T-helper 22 cell (primary cell): ENCODE measurements at places on chromosomes 4 and X.

DNA sequence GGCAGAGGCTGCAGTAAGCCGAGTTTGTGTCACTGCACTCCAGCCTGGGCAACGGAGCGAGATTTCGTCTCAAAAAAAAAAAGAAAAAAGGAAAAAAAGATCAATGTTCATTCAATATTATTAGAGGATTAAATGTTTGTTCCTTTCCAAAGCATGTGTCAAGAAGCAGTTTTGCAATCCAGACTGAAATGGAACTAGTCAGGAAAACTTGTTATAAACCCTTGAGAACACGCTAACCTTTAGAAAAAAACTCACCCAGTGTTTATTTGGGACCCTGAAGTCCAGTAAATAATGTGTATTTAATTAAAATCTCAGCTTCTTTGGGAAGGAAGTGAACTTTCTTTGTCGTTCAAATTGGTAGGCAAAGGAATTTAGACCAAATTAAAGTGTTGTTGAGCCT, 16.4 kb upstream of the PRSS12 start:
- no peak for DNase-seq

DNA sequence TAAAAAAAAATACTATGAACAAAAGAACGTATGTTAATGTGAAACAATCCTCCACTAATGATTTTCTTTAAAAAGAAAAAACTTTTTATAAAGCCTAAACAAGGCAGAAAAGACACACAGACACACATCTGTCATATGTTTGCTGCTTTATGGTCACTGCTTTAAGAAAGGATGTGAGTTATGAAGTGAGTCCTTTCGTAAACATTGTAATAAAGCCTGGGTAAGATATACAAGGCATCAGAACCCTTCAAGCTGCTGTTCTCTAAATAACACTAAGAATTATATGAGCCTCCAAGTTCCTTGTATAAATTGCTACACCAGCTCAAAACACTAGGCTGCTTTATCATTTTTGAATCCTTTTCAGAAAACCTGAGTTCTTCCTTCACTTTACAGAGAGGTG, 81.6 kb downstream of the FBXO8 start:
- DNase-seq = no peak

- DNase-seq = no peak
Measured at GRCh38 chrX:2631743-2632532, 59.2 kb upstream of the CD99 start.

DNA sequence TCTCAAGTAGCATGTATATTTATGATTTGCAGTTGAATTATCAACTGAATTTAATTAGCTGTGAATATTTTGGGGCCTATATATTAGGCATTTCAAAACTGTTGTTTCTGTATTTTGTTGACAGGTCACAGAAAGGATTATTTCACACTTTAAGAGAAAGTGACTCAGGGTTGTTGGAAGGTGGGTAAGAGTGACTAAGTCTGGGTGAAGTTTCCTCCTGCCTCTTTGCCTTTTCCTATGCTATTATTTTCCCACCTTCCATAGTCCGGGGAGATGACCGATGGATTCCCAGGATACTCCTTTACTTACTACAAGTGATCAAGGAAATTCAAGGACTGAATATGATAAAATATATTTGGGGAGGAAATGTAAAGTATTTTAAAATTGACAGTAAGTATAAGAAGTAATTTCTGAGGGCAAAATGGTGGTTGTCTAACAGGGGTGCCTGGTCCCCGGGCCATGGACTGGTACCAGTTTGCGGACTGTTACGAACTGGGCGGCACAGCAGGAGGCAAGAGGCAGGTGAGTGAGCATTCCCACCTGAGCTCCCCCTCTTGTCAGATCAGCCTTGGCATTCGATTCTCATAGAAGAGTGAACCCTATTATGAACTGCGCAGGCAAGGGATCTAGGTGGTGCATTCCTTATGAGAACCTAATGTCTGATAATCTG, 175.5 kb upstream of the GPRIN3 start:
- no peak for DNase-seq

DNA sequence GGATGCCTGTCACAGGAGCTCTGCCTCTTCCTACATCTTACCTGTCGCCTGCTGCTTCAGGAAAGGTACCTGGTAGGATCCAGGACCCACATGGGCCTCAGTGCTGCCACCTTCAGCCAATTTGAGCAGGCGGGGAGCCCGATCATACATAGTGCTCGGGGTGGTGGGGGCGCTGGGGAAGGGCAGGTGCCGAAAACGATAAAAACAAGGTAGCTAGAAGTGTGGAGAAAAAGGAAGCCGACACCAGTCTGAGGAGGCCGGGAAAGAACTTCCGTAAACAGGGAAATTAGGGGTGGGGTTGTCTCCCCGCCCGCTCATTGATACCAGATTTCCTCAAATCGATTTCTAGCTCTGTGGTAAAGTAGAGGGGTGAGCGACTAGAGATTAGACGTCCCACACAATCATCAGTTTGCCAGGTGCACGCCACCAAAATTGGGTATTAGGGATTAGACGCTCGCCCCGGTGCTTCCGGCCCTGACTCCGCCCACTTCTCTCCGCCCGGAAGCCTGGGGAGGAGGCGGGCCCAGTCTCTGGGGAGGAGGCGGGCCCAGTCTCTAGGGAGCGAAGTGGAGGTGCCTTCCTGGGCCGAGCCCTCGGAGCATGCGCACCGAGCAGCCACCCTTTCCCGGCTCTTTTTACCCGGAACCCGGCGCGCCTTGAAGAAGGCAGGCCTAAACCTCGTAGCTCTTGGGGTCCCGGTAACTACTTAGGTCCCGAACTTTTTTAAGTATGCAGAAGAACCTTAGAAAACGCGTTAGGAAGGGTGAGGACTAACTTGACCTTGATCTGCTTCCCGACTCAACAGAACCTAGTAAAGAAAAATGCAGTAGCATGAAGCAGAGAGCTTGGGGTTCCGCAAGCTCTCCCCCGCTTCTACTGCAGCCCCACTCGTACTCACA, at the start of gene STPG2:
Gene STPG2, minus strand, starts transcription at position 476 of the 899 bp plus-strand sequence.
- peak; percentile 89 for DNase-seq

- no peak for DNase-seq
Measured at GRCh38 chr4:80431203-80431965, 95.9 kb downstream of the CFAP299 start.
